ENCODE measurements at places on chromosomes 1 and 21.

DNA sequence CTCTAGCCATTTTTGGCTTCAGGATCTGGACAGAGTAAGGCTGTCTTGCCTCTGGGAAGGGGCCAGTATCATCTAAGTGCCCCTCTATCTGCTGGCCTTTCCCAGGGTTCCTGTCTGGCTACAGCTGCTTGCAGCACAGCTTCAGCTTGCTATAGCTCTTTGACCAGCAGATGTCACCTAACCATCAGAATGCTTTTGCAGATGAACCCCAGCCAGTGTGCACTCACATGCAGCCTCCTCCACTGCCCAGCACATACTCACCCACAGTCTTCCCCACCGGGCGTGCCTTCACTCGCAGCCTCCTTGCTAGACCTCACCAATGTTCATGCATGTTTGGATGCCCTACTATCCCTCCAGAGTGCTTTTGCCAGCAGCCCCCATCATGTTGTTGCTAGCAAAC is 769.0 kb downstream of the BRINP3 start:
- DNase-seq, result no peak

DNA sequence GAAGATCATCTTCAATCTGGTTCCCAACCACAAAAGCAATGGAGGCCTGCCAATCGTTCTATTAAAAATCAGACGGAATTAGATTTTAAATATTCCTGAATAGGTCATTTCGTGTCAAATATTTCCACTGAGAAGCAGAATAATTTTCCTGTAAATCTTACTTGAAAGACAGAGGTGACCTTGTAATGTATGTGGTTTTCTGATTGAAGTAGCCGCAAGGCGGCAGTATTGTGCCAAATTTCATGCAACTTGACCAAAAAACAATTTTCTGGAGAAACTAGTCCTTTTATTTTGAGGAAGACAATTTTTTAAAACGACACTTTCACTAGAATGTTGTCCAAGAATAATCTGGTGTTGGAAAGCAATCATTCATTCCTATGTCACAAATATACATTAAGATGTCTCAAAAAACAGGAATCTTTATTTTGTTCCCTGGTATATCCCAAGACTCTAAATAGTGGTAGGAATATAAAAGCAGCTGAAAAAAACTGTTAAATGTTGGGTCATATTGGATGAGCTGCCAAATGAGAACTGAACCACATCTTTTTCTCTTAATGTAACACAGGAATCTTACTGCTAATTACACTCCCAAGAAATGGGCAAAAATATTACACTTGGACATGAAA is 33.6 kb downstream of the SPAG17 start:
- DNase-seq, result no peak

- no peak for DNase-seq
Measured at GRCh38 chr1:228818928-228819630, 83.8 kb downstream of the RHOU start.

DNA sequence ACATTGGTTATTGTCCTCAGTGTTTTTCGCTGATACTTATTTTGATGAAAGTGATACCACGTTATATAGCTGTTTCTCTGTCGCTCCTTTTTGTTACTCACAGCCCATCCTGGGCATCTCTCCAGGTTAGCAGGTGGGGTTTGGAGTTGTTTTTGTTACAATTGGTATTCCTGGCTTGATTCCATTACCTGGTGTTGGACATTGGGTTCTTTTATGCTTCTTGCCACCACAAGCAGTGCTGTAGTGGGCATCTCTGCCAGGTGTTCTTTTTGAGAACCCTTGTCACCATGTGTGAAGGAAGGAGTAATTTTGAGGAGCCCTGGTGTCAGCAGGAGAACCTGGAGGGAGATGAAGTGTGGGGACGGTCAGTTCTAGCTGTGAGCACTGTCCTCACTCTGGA is 47.5 kb upstream of the PWP2 start:
- DNase-seq, result no peak

GRCh38 chr1:170596701-170597100 is 64.7 kb downstream of the GORAB start:
- no peak for DNase-seq

- no peak for DNase-seq
Measured at GRCh38 chr1:192453360-192453992, 122.1 kb upstream of the RGS1 start.

DNA sequence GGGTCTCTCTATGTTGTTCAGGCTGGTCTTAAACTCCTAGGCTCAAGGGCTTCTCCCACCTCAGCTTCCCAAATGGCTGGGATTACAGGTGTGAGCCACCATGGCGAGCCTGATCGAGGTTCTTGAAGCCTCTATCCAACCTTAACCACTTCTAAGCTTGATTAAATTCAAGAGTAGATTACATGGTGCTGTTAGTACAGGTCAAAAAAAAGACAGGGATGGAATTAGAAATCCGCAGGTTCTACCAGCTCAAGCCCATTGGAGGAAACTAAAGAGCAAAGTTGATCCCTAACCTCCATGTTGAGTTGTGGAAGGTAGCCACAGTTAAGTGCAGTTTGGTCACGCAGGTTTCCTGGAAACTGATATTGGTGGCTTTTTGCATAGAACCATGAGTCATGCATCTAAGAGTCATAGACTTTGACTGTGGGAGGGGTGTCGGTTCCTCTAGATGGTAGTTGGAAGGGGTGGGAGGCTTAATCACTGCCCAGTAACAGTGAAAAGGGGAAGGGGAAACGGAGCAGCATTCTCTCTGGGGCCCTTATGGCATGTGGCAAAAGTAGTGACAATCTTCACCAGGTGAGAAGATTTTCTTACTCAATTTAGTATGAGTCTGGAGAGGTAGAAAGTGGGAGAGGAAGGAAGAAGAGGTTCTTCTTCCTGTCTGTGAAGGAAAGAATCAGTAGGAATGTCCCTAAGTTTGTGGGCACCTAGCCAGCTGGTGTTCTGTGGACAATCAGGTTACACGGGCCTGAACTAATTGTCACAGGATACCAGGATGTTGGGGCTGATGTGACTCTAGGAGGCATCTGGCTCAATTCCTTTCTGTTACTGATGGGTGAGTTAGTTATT is 7.0 kb downstream of the CD53 start:
- DNase-seq, result no peak

DNA sequence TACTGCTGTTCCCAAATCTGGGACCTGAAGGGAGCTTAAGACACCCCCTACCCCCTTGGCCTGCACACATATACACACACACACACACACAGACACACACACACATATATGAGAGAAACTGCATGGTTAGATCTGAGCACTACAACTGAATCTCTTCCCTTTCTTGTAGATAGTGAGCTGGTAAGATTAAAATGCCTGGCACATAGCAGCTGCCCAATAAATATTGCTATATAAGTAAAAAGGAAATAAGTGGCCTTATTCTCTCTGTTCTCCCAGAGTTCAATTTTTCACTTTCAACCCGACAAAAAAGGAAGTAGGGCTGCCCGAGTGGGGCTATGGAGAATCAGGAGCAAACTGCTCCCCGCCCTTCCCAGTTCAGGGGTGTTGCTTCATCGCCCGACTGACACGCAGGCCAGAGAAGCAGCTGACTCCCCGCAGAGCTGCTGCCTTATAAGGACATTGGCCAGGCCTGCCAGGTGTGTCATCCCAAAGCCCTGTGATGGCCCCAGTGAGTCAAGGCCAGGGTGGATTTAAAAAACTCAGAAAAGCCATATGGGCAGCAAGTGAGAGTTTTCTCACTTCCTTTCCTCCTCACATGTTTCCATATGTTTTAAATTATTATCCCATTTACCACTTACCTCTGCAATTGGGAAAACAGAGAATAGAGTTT is 106.5 kb upstream of the SLC44A3 start:
- DNase-seq, result no peak

- peak; percentile 84 for DNase-seq
Measured at GRCh38 chr1:231460614-231461013, 38.5 kb upstream of the EGLN1 start.

- no peak for DNase-seq
Measured at GRCh38 chr1:76547916-76548315, 319.4 kb upstream of the ST6GALNAC5 start.

- DNase-seq, result no peak
Measured at GRCh38 chr1:182299728-182300616, 91.6 kb downstream of the GLUL start.

DNA sequence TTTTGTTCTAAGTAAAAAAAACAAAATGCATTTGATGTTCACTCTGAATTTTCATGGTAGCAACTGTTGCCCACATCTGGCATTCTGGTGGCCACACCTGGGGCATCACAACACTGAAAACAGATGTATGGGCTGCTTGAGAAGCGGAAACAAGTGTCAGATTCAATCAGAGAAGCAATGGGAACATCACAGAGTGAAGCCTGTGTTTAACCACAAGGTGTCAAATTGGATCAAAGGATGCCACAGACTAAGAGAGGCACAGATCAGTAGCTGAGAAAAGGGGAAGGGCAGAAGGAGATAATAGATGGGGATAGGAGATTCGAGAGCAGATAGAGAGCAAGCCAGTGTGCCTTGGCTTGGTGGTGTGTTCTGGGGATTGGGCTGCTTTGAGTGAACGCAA is 49.8 kb upstream of the MTF2 start:
- DNase-seq, result peak; percentile 32

- no peak for DNase-seq
Measured at GRCh38 chr1:96882096-96882495, 160.5 kb downstream of the PTBP2 start.

DNA sequence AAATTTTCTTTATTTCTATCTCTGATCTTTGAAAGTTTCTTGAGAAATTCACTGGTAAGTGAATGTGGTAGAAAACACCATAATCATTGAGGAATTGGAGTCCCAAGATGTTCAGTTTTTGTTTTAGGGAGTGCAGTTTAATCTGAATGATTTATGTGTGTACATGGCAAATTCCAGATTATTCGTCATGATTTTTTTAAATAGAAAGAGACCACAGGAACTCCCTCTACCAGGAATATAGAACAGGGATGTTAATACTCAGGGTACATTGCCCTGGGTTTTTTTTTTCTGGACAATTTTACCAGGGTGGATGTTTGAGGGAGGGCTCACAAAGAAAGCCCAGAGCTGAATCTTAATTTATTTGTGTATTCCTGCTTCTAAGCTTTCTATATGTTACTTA is 109.0 kb downstream of the VPS13D start:
- DNase-seq, result no peak

DNA sequence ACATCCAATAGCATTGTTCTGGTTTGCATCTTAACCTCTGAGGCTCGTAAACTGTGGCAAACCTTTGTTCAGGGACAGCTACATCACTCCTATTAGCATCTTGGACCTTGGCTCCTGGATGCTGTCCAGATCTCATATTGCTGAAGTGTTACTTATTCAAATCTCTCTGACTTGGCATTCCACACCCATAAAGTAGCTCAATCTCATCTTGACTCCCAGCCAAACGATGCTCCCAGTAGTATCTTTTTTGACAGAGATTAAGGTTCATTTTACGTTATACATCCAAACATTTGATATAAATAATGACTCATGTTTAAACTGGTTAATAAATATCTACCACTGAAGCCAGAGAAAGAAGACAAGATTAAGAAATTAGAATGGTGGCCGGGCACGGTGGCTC is 4.4 kb upstream of the FLVCR1 start:
- no peak for DNase-seq

GRCh38 chr1:244965185-244966030 is 101.1 kb upstream of the HNRNPU start:
- DNase-seq, result no peak

DNA sequence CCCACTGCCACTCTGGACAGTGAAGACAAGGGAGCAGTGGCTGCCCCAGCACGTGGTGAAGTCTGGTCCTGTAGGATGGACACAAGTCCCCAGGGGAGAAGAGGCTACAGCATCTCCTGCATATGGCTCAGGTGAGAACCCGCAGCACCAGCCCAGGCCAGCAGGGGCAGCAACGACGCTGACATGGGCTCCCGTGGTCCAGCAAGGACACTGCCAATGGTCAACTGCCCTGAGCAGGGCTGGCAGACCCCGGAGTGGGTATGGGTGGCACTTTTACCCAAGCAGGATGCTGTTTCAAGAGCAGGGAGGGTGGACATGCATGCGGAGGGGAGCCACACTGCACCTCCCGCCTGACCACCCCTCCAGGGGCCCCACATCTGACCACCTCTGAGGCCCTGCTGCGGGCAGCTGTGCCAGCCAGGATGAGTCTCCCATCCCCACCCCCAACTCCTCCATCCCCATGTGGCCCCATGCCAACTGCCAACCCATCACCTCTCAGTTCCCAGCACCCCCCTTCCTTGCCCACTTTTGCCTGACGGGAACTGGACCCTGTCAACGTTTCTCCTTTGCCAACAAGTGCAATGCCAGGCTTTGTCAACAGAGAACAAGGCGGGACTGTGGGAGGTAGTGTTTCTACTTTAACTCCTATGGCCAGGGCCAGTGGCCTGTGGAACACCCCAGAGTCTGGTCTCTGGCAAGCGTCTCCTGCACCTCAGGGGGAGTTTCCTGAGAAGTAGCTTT is 8.6 kb downstream of the MORN1 start:
- DNase-seq, result peak; percentile 58

DNA sequence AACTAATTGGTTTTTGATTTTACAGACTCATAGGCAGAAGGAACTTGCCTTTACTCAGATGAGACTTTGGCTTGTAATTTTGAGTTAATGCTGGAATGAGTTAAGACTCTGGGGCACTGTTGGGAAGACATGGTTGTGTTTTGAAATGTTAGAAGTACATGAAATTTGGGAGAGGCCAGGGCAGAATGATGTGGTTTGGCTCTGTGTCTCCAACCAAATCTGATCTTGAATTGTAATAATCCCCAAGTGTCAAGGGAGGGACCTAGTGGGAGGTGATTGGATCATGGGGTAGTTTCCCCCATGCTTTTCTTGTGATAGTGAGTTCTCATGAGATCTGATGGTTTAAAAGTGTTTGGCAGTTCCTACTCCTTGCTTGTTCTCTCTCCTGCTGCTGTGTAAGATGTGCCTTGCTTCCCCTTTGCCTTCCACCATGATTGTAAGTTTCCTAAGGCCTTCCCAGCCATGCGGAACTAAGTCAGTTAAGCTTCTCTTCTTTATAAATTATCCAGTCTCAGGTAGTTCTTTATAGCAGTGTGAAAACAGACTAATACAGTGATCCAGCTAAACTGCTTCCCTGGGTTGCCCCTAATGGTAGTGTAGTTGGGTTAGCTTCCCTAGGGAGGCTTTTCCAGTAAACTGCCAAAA is 10.2 kb downstream of the CPT2 start:
- no peak for DNase-seq
